ENCODE measurements at places on chromosomes 4 and X. TPM values are rescaled to one million over a fixed set of nuclear protein-coding genes. Genes with fewer than 3 reads are reported as not detected.

- DNase-seq, result no peak
These were observed 74.0 kb upstream of the BCOR start for GRCh38 chrX:40171513-40172400.

- DNase-seq, result no peak
These were observed 401.0 kb downstream of the IL1RAPL1 start for GRCh38 chrX:28988246-28988645.

- DNase-seq, result no peak
These were observed 60.5 kb upstream of the TRIM2 start for GRCh38 chr4:153143527-153144348.

HMGN5 gene
- total RNA-seq, result 7.5 TPM

DNA sequence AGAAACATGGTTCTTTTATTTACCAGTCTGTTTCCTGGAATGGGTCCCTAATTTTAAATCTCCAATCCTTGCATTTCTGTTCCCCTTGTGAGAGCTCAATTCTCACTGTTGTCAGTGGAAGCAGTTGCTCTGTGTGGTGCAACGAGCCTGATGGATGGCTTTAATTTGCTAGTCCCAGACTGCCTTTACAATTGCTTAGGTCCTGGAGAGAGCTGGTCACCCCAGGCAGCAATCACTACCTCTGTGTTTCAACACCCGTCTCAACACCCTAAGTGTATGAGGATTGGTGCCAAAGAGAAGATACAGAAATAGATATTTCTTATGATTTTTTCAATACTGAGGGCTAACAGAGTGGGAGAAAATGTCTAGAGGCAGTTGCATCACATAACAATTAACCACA is 873.8 kb downstream of the GLUD2 start:
- no peak for DNase-seq

DNA sequence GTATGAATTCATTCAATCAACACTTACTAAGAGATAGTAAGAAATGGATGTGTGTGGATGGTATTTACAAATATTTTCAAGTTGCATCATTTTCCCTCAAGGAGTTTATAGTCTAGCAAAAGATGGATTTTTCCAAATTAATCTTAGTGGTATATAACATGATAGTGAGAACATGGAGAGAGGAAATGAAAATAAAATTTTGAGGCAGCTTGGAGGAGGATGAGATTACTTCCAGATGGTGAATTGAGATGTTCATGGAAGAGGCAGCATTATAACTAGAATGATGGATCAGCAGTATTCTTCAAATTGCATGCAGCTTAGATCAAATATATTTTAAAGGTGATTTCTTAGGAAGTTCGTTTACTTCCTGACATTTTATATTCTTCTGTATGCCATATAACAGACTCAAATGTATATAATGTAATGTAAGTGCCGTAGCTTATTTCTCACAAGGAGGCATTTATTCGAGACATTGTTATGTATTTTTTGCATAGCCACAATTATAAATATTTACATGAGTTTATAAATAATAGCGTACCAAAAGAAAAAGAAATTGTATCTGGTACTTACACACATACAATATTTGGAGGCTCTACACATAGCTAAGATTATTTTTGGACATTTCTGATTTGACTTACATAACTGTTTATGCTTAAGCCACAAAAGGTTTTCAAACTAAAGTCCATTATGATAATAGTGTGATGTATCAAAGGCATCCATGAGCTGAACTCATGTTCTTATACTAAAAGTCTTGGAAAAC is 439.4 kb downstream of the SPRY1 start:
- DNase-seq, result no peak

MAGEA11 gene
- not detected for total RNA-seq

DNA sequence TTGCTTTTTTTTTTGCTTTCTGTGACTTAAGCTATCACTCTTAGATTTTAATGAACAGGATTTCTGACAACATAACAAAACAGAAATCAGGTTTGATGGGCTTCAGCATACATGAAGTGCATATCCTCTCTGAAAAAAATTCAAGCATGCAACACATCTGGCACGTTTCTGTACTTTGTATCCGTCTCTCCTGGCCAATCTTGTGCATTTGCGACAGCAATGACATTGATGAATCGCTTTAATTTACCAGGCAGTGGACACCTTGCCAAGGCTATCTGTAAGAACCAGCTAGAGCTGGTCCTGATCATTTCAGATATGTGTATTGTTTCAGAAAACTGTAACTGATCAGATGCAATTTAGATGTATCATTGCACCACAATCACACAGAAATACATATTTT is 93.3 kb downstream of the CCSER1 start:
- DNase-seq, result no peak

COL4A6 gene
- total RNA-seq, result not detected

GRCh38 chr4:1573830-1574459 is 110.2 kb downstream of the FAM53A start:
- no peak for DNase-seq

- no peak for DNase-seq
These were observed 200.6 kb upstream of the LDB2 start for GRCh38 chr4:17098996-17099395.

- no peak for DNase-seq
These were observed 181.5 kb downstream of the ZIC3 start for GRCh38 chrX:137747244-137748043.

DNA sequence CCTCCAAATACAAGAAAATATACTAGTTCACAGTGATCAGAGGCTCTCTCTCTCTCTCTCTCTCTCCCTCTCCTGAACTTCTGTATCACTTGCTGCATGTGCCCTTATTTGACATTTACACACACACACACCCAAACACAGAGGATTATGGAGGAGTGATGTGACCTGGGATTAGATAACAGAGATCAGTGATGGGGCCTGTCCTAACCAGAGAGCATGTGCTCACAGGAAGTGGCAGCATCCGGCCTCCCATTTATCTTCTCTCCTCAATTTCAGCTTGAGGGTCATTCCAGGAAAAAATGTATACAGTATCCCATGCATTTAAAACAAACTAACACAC is 143.0 kb downstream of the TSPAN5 start:
- no peak for DNase-seq

TMEM35A gene
- not detected for total RNA-seq

DNA sequence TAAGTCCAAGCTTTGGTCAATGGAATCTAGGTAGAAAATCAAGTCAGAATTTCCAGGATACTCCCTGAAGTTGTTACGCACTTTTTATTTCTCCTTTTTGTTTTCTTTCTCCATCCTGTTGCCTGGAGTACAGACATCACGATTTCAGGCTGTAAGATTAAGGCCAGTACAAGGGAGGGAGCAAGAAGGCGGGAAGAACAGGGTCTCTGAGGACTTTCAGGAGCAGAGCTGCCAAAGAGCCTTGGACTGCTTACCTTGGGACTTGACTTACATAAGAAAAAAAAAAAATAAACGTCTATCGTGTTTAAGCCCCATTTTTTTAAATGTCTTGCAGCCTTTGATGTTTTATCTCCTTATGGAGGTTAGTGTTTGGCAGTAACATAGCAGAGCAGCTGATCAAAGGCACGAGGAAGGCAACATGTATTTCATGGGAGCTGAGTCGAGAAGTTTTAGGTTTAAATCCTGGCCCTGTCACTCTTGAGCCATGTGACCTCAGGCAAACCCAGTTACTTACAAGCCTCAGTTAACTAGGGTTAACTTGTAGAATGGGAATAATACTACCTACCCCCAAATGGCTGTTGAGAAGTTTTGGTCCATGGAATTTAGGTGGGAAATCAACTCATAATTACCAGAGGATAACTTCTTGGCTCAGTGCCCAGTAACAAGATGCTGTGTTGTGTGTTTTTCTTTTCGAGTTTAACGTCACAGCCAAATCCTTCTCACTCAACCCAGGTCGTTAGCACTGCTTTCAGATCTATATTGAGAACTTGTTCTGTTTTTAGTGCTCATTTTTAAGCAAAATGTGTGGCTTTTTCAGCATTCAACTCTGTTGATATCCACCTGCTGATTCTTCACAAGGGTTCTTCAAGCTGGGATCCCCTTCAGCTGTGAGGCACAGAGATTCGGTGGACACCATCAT is 106.8 kb downstream of the CLNK start:
- no peak for DNase-seq

GRCh38 chrX:129188231-129188630 is 335.1 kb downstream of the SMARCA1 start:
- DNase-seq, result no peak

DNA sequence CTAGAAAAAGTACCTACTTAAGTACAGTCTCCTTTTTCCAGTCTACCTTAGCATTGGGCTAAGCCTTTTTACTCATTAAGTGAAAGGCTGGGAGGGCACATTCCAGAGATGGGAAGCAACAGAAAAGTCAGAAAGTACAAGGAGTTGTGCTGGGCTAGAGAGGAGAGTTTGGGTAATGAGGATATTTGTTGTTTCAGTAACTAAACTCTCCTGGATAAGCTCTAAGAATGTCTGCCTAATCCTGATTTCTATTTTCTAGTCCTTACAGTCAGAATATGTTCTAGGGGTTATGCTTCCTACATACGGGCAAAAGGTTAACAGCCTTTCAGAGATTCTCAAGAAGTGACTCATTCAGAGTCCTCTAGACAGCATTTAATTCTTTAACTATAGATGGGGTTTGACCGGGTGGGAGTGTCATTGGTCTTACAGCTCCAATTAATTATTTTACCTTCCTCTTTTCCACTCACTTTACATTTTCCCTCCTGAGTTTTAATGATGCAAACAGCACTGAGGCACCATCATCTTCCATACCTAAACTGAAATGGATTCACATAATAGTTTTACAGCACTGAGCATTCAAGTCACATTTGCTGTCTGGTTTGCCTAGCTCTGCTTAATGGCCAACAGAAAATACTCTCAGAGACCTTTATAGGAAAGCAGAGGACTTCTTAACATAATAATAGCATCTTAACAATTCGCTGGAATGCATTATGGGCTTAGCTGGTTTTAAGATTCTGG is 42.9 kb downstream of the USP26 start:
- no peak for DNase-seq

TRIM61 gene
- total RNA-seq, result 1.1 TPM

DNA sequence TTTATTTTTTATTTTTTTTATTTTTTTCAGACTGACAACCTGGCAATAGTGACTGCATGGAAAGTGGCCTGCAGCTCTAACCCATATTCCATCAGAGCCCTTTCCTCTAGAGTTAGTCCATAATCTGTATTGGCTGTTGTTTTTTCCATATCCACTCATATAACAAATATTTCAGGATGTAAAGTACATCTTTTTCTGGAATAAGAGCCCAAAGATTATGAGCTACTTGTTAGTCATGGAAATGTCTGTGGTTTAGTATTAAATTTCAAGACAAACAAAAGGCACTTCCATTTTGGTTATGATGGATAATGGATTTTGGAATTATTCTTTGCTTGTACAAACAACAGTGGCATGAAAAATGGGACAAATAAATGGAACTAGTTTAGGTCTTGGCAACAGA is 296.0 kb upstream of the HS3ST1 start:
- no peak for DNase-seq

- DNase-seq, result no peak
These were observed 417.6 kb upstream of the MAOA start for GRCh38 chrX:43238461-43238945.

DNA sequence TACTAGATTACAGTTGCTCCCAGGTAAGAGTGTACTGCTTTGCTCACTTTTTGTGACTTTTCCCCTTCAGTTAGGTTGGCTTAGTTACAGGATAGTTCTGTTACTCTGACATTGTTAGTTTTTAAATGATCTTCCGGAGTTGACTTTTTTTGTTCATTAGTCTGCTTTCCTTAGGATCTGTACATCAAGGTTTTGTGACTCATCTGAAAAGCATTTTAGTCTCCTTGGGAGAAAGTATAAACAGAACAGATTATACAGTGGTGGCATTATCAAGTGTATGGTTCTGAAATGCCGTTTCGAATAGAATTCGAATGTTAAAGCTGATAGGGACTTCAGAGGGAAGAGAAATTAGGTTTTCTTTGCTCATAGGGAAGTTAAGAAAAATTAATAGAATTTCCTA is 63.3 kb downstream of the USP9X start:
- no peak for DNase-seq

GRCh38 chr4:162954976-162955375 is 211.7 kb downstream of the NAF1 start:
- no peak for DNase-seq

- DNase-seq, result peak; percentile 95
These were observed 5.6 kb downstream of the FLNA start for GRCh38 chrX:154368630-154369448.

INPP4B gene
- total RNA-seq, result 63.9 TPM

FAM241A gene
- total RNA-seq, result 1.6 TPM

- DNase-seq, result no peak
These were observed 329.7 kb downstream of the FBXW7 start for GRCh38 chr4:152206185-152206584.

DNA sequence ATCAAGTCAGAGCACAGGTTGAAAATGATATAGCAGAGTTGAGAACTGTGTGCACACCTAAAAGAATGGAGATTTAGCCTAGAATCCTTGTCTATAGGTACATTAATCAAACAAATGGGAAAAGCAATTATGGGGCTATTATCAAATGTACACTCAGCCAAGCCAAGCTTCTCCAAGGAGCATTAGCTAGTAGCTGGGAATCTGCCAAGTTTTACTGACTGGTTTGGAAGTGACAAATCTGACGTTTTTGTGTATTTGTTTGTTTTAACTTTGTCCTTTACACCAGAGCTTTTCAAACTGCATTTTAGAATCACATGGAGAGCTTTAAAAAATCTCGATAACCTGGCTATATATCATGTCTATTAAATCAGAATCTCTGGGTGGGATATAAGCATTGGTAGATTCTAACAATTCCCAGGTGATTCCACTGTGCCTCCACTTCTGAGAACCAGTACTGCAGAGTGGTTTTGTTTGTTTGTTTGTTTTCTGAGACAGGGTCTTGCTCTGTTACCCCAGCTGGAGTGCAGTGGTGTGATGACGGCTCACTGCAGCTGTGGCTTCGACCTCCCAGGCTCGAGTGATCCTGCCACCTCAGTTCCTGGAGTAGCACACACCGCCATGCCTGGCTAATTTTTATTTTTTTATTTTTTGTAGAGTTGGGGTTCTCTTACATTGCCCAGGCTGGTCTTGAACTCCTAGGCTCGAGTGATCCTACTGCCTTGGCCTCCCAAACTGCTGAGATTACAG is 279.8 kb downstream of the UNC5C start:
- DNase-seq, result no peak

GCNA gene
- total RNA-seq, result 6.0 TPM

GRCh38 chrX:103214870-103215424 is at the start of gene BEX4:
BEX4 (plus strand) TSS chrX:103215108; CDS start chrX:103216154, 1,046 bp downstream.
- DNase-seq, result peak; percentile 84

- DNase-seq, result no peak
These were observed 32.7 kb downstream of the MECP2 start for GRCh38 chrX:154064637-154065435.

DNA sequence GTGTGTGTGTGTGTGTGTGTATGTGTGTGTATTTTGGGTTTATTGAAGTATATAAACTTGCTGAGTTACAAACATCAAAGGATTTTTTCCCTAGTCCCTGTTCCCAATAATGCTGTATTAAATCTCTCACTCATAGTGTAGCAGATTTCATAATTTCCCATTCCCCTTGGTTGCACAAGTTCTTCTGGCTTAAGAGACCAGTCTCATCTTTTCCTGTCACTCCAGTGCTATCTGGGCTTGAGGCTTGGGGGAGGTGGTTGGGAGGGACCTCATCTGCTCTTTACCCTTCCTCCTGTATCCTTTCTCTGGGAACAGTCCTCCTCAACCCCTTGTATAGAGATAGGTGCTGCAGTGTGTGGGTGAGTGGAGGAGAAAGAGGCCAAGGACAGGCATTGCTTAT is 285.4 kb upstream of the BOD1L1 start:
- no peak for DNase-seq

- peak; percentile 60 for DNase-seq
These were observed at the start of gene BANK1 for GRCh38 chr4:101790521-101791181. BANK1 (plus strand) TSS chr4:101790730; CDS start chr4:101790881, 151 bp downstream.

PFKFB1 gene
- total RNA-seq, result 0.27 TPM
